Esophagus mucosa (tissue), 1 donor: ENCODE measurements at places on chromosomes 12 and 14.

- ATAC-seq: peak; percentile 54
These were observed 28.2 kb upstream of the SMUG1 start for GRCh38 chr12:54216797-54217661.

DNA sequence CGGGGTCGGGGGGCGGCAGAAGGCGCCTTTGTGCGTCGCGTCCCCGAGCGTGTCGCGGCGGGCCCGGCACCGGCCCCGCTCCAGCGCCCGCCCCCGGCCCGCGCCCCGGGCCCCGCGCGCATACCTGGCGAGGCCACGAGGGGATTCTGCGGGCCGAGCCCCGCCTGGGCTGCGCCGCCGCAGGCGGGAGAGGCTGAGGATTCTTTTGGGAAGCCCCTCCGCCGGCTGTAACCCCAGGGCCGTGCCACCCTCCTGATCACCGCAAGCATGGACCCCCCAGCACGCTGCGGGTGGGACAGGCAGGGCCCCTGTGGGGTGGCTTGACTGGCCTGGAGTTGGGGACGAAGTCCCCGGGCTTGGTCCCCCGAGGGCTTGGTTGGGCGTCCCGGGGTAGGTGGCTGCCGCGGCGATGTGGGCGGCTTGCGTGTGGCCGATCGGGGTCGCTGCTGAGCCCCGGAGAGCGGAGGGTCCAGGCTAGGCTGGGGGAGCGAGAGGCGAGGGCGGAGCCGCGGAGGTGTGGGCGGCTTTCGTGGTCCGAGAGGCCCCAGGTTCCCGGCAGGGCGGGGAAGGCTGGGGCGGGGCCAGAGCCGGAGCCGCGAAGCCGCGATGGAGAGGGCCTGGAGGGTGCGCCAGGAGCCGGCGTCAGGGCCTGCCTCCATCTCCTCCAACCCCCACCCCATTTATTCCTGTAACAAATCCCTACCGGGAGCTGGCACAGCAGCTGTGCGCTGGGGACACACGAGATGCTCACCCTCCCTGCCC, 28.4 kb upstream of the GPR132 start:
- peak; percentile 20 for ATAC-seq

DNA sequence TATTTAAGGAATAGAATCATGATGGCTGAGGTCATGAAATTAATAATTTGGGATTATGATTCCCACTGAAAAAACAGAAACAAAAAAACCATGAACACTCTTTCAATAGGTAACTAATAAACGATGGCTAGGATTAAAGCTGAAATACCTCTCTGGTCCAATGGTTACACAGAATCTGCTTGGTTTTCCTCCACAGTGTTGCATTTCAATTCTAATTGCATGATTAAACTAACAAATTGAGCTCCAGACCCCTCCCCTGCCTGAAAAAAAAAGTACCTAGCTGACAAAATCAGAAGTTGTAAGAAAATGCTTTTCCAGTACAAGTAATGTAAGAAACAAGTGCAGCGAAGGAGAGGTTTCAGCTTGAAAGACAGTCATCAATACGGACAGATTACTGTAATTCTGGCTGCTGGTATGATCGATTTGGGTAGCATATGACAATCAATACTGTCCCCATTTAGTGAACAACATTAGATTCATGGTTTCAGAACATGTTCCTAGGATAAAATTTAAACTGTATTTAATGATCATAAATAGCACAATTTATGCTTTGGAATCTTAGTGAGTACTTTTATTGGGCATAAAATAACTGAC, 32.0 kb downstream of the INSM2 start:
- no peak for ATAC-seq

- ATAC-seq: peak; percentile 15
These were observed 9.1 kb upstream of the MGAT4C start for GRCh38 chr12:86265329-86265695.

DNA sequence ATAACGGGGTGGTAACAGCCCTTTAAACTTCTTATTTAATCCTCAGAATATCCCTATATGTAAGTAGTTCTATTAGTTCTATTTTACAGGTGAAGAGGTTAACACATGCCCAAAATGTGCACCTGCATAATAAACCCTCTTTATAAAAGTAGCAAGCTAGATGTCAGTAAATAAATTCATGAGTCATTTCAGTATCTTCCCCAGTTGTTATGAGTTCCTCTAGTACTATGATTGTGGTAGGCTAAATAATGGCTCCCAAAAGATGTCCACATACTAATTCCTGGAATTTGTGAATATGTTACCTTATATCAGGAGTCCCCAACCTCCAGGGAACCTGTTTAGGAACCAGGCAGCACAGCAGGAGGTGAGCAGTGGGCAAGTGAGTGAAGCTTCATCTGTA, 106.5 kb downstream of the TMTC3 start:
- no peak for ATAC-seq

DNA sequence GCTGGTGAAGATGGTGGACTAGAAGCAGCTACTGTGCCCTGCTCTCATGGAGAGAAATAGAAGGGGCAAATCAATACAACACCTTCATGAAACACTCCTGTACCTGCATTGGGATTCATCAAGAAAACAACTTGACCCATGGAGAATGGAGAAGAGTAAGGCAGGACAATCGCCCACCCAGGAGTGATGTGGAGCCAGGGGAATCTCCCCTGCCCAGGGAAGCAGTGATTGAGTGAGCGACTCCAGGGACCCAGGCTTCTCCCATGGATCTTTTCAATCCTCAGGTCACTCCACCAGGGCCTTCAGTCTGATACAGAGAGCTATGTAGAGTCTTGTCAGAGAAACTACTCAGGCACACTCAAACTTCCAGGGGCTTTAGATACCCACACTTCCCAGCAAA, 161.9 kb upstream of the DYRK2 start:
- ATAC-seq: no peak
